ENCODE measurements at places on chromosomes 4 and X. TPM values are rescaled to one million over a fixed set of nuclear protein-coding genes. Genes with fewer than 3 reads are reported as not detected.
A peak's percentile ranks its signal among the peaks of the same experiment; 100 is the strongest.

- H3K36me3 ChIP-seq = no peaks in the 10 kb centered on the region
- no peak overlapping the region for H3K27ac ChIP-seq
- DNase-seq = no peak
- H3K4me3 ChIP-seq = no peak overlapping the region
- H3K27me3 ChIP-seq = no peaks in the 10 kb centered on the region
- H3K4me1 ChIP-seq = no peaks in the 10 kb centered on the region
These were observed 126.2 kb downstream of the IRS4 start for GRCh38 chrX:108610141-108610540.

DNA sequence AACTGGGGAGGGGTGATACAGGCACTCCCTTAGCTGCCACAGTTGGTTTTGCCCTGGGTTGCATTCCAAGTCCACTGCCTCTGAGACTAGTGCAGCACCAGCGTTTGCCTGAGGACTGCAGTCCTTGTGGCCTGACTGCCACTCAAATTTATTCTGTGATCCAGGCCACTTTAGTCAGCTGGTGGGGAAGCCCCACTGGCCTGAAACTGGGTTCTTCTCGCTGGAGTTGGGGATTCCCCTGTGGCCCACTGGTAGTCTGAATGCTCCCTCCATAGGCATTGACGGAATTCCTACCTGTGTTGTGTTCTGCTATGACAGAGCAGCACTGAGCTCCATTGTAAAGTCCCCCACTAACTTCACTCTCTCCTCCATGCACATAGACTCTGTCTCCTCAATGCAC lies 63.8 kb downstream of the PTPN13 start:
- no peaks in the 10 kb centered on the region for H3K27me3 ChIP-seq
- no peak overlapping the region for H3K27ac ChIP-seq
- no peaks in the 10 kb centered on the region for H3K4me1 ChIP-seq
- H3K4me3 ChIP-seq = no peak overlapping the region
- DNase-seq = no peak

DNA sequence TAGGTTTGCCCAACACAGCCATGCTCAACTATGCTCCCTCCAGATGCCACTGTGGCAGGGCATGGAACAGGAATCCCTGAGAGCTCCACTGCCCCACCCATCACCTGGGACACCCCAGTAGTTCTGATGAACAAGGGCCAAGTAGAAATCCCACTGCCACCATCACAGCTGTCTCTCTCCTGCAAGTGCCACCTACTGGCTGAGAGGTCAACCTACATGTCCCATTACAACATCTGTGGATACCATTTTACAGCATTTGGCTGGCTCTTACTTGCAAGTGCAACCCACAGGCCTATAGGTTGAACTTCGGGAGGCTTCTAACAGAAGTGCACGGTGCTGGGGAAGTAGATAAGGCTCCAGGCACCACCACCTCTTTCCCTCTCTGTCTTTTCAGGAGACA lies 142.5 kb downstream of the CXXC4 start:
- H3K4me1 ChIP-seq = no peaks in the 10 kb centered on the region
- H3K4me3 ChIP-seq = no peak overlapping the region
- no peaks in the 10 kb centered on the region for H3K27me3 ChIP-seq

The NLGN4X gene
- 112 TPM for total RNA-seq

The TCEAL6 gene
- not detected for total RNA-seq

DNA sequence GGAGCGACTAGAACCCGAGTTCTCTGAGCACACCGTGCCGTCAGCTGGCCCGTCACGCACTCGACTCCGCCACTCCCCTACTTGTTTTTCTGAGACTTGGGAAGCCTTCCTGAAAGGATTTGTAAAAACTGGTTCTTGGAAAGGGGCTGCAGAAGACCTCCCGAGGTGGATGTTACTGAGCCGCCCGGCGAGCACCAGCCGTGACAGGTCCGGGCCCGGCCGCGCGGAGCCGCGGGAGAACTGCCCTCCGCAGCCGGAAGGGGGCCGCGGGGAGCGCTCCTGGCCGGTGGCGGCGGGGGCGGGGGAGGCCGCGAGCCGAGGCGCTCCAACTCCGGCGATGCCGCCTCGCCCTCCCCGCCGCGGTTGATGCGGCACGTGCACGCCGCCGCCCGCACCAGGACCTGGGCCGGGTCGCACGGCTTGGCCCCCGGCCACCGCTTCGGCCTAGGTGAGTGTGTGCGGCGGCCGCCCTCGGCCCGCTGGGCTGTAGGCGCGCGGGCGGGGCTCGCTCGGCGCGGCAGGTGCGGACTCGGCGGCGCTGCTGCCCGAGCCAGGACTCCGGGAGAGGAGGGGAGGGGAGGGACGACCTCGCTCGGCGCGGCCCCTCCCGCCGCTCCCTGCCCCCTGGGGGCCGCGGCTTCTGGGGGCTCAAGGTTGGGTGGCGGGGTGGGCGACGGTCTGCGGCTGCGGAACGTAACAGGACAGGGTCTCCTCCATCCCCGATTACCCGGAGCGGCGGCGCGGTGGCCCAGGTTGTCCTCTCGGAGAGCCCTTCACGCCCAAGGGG lies 1.7 kb downstream of the SPRY1 start:
- peak overlapping the region; percentile 81 for H3K4me3 ChIP-seq
- H3K36me3 ChIP-seq = peaks cover 20% of the 10 kb centered on the region
- peak overlapping the region; percentile 66 for H3K27ac ChIP-seq
- no peak for DNase-seq
- H3K27me3 ChIP-seq = no peaks in the 10 kb centered on the region

The SULT1E1 gene
- total RNA-seq = not detected

DNA sequence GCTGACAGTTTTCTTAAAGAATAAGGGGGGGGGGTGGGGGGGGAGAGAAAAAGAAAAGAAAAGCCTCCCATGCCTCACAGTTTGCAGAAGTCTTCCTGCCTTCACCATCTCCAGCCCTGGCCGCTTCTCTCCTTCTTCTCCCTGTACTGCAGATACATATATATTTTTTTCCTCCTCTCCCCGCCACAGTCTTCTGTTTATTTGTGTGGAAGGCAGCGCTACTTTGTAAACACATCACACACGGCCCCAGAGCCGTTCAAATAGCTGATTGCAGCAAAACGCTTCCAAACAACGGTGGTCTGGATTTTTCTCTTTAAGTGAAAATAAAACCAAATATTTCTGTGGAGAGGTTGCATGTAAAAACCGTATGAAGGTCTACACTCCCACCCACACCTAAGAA lies 732 bp downstream of the NLGN4X start:
- H3K36me3 ChIP-seq = no peaks in the 10 kb centered on the region
- DNase-seq = no peak
- no peaks in the 10 kb centered on the region for H3K27me3 ChIP-seq
- H3K4me3 ChIP-seq = peak overlapping the region; percentile 96

The GAGE12F gene
- not detected for total RNA-seq

GRCh38 chr4:105651884-105652283 lies 56.6 kb downstream of the INTS12 start:
- no peak for DNase-seq
- no peak overlapping the region for H3K4me3 ChIP-seq
- no peaks in the 10 kb centered on the region for H3K36me3 ChIP-seq
- H3K4me1 ChIP-seq = no peaks in the 10 kb centered on the region
- H3K27ac ChIP-seq = no peak overlapping the region
- H3K27me3 ChIP-seq = no peaks in the 10 kb centered on the region

The SASH3 gene
- total RNA-seq = not detected

GRCh38 chr4:165294907-165295306 lies 32.6 kb upstream of the MSMO1 start:
- H3K4me3 ChIP-seq = no peak overlapping the region
- no peaks in the 10 kb centered on the region for H3K36me3 ChIP-seq

- no peak overlapping the region for H3K4me3 ChIP-seq
- DNase-seq = no peak
- no peaks in the 10 kb centered on the region for H3K4me1 ChIP-seq
- no peaks in the 10 kb centered on the region for H3K36me3 ChIP-seq
- H3K27ac ChIP-seq = no peak overlapping the region
These were observed 27.3 kb upstream of the CT83 start for GRCh38 chrX:116490104-116490503.

DNA sequence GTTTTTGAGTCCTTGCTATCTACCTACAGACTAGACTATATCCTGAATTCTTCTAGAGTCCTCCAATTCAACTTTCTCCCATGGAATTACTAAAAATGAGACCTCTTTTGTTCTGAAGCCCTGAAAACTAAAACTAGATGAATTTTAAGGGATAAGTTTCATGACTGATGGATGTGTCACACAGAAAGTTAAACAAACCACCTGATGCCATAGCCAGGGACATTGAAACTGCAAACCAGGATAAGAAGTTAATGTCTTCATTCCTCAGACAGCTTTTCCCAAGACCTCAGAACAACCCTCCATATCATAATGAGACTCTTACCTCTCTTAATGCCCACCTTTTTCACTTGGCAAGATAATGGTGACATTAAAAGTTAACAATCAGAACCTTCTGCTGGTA lies 81.5 kb upstream of the PTPN13 start:
- no peak for DNase-seq
- H3K4me3 ChIP-seq = no peak overlapping the region
- H3K36me3 ChIP-seq = no peaks in the 10 kb centered on the region
- H3K4me1 ChIP-seq = no peaks in the 10 kb centered on the region
- H3K27me3 ChIP-seq = no peaks in the 10 kb centered on the region
- H3K27ac ChIP-seq = no peak overlapping the region

GRCh38 chr4:84394386-84394785 lies 104.7 kb downstream of the NKX6-1 start:
- H3K27me3 ChIP-seq = no peaks in the 10 kb centered on the region
- no peak for DNase-seq
- H3K36me3 ChIP-seq = no peaks in the 10 kb centered on the region

The NAA11 gene
- total RNA-seq = not detected

The SPANXB1 gene
- total RNA-seq = not detected

DNA sequence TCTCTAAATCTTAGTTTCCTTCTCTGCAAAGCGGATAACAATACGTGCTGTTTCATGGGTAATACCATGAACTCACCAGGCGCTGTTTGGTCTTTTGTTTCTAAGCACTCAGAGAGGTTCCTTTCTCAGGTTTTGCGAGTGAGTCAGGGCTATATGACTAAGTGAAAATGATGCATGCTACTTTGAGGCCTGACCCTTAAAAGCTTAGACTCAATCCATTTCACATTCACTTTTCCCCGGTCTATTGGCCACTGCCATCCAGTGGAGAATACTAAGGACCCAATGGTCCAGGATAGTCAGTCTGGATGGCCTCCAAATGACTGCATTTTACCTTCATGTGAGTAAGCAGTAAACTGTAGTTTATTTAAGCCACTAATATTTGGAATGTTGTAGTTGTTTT lies 400.8 kb upstream of the SLIT2 start:
- no peak overlapping the region for H3K27ac ChIP-seq
- H3K4me3 ChIP-seq = no peak overlapping the region
- no peaks in the 10 kb centered on the region for H3K27me3 ChIP-seq
- no peaks in the 10 kb centered on the region for H3K36me3 ChIP-seq

The SLIT2 gene
- total RNA-seq = 11.7 TPM

The DCHS2 gene
- 2.6 TPM for total RNA-seq

DNA sequence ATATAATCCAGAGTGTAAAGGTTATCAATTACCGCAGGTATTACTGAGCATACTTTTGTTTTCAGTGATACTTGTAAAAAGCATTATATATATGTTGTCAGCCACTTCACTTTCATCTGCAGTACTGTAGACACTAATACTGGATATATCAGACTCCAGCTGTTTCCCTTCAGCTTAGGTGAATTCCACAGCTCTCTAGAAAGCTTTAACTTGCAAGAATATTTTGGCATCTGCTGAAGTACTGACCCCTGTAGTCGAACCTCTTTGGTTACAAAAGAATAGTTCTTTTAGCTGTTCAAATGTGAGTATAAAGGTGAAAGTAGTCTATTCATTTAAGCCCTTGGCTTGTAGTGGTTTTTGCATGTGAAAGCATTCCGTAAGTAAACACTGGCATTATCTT lies 1222.7 kb upstream of the TENM3 start:
- no peak for DNase-seq
- no peak overlapping the region for H3K4me3 ChIP-seq
- no peaks in the 10 kb centered on the region for H3K4me1 ChIP-seq
- H3K36me3 ChIP-seq = no peaks in the 10 kb centered on the region
- no peak overlapping the region for H3K27ac ChIP-seq

The MUC7 gene
- total RNA-seq = not detected

The NDP gene
- 0.29 TPM for total RNA-seq

- no peak for DNase-seq
- H3K4me3 ChIP-seq = no peak overlapping the region
- no peaks in the 10 kb centered on the region for H3K27me3 ChIP-seq
- no peaks in the 10 kb centered on the region for H3K4me1 ChIP-seq
- H3K36me3 ChIP-seq = no peaks in the 10 kb centered on the region
- no peak overlapping the region for H3K27ac ChIP-seq
These were observed 212.2 kb upstream of the CENPE start for GRCh38 chr4:103410386-103410785.

- no peaks in the 10 kb centered on the region for H3K27me3 ChIP-seq
- H3K4me1 ChIP-seq = no peaks in the 10 kb centered on the region
- no peaks in the 10 kb centered on the region for H3K36me3 ChIP-seq
These were observed 171.7 kb downstream of the PDGFRA start for GRCh38 chr4:54400802-54401201.

The LNX1 gene
- 3.1 TPM for total RNA-seq

- H3K4me1 ChIP-seq = no peaks in the 10 kb centered on the region
- H3K36me3 ChIP-seq = no peaks in the 10 kb centered on the region
- DNase-seq = no peak
These were observed 42.3 kb upstream of the SLC7A3 start for GRCh38 chrX:70973221-70973620.

- H3K36me3 ChIP-seq = no peaks in the 10 kb centered on the region
- no peak for DNase-seq
- no peak overlapping the region for H3K4me3 ChIP-seq
- no peaks in the 10 kb centered on the region for H3K27me3 ChIP-seq
- no peak overlapping the region for H3K27ac ChIP-seq
These were observed 68.8 kb upstream of the SLC7A11 start for GRCh38 chr4:138310991-138311390.

All from H1 (cell line).